RWPE1 (cell line): ENCODE measurements at places on chromosomes 6 and 20.

DNA sequence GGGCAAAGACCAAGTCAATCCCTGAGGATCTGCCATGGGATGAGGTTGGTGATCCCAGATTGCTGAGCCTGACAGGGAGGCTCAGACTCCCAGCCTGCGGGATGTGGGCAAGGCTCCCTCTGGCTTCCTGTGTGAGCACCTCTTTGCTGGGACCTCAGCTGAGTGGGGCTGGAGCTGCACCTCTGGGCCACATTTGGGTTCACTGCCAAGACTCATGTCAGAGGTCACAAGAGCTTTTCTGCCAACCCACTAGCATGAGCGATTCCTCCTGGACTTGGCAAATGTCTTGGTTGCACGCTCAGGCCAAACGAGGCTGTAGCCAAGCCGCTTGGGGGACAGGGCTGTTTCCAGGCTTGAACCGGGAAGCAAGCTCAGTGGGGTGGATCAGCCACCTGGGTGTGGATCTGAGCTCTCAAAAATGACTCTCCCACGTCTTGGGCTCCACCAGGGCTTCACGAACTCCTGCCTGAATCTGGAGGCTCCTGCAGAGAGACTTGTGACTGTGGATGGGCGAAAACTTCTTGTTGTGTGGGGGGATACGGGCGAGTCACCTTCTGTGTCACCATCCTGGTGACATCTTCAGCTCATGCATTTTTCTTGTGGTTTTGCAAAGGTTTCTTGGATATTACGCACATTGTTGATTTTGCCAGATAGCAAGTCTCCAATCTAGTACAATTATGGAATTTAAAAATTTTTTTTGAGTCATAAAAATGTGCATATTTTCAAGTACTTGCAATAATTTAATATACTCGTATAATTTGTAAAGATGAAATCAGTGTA, 359.5 kb downstream of the CDH4 start:
- no peak for DNase-seq

DNA sequence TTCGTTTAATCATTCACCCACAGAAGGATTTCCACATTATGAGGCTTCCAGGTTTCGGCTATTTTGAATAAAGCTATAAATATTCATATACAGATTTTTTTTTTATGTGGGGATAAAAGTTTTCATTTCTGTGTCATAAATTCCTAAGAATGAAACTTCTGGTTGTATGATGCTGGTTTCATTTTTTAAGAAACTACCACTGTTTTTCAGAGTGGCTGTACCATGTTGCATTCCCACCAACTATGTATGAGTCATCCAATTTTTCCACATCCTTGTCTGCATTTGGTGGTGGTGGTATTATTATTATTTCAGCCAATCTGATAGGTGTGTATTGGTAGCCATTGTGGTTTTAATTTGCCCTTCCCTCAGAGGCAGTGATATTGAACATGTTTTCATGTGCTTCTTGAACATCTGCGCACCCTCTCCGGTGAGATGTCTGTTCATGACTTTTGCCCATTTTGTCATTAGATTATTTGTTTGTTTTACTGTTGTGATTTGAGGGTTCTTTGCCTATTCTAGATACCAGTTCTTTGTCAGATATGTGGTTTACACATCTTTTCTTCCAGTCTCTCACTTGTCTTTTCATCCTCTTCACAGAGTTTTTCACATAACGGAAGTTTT, 75.5 kb downstream of the DOK5 start:
- DNase-seq: no peak

DNA sequence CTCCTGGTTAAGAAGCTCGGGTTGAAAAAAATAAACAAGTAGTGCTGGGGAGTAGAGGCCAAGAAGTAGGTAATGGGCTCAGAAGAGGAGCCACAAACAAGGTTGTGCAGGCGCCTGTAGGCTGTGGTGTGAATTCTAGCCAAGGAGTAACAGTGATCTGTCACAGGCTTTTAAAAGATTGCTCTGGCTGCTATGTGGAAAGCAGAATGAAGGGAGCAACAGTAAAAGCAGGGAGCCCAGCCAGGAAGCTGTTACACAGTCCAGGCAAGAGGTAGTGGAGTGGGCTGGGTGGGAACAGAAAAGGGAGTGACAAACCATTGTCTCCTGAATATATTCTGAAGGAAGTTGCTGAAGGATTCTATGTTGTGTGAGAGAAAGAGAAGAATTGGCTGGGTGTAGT, 2.0 kb downstream of the HFE start:
- no peak for DNase-seq

DNA sequence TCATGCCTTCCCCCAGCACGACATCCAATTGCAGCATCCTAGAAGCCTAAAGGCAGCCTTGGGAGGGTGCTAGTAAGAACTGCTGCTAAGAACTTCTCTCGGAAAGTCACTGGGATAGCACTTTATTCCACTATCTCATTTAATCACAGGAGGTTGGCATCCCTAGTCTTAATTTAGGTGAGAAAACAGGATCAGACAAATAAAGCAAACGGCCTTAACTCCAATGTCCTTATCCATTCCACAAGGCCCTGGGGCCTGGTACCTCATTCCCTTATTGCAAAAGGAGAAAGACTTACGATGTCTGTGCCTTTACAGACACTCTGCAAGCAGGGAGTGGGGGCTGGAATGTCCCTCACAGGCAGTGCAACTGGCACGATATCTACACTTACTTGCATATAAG, 60.7 kb downstream of the BFSP1 start:
- DNase-seq: no peak

GRCh38 chr6:143811501-143812157, 31.5 kb upstream of the LTV1 start:
- DNase-seq: no peak

- peak; percentile 79 for DNase-seq
These were observed 12.6 kb upstream of the BNIP5 start for GRCh38 chr6:36349240-36349639.

- DNase-seq: no peak
These were observed 4.1 kb upstream of the SIRPG start for GRCh38 chr20:1661542-1662299.

GRCh38 chr6:101640131-101640530, 246.6 kb downstream of the GRIK2 start:
- no peak for DNase-seq

DNA sequence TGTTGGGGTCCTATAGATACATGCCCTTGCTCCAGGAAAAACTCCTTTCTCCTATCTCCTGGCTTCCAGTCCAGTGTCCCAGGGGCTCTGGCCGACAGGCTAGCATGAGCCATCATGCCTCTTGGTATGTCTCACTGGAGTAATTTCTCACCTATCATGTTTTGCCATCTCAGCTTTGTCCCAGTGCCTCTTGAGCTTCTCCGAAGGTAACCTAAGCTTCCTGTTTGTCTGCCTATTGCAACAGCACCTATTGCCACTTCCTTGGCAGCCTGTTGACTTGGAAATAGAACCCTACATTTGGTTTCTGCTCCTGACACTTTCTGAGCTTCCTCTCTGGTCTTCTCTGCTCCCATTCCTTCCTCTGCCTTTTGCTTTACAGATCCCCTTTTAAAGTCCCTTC, 197.7 kb downstream of the KCNQ5 start:
- DNase-seq: peak; percentile 30

DNA sequence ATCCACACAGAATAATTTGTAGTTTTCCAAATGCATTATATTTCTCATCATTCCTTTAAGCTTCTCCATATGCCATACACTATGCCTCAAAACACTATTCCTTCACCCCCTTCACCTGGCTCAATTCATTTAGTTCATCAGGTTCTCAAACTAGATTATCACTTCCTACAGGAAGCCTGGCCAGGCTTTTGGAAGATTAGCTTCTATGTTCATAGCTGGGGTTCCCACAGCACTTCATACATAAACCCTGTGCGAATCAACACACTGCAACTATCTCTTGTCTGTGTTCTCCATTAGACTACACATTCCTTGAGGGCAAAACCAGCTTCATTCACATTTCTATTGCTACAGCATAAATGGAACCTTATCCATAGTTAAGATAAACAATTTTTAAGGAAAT, 40.5 kb upstream of the PLN start:
- no peak for DNase-seq

GRCh38 chr6:658244-658643, 1.3 kb upstream of the HUS1B start:
- DNase-seq: no peak

GRCh38 chr6:131366223-131366622, 206.8 kb upstream of the ARG1 start:
- no peak for DNase-seq

DNA sequence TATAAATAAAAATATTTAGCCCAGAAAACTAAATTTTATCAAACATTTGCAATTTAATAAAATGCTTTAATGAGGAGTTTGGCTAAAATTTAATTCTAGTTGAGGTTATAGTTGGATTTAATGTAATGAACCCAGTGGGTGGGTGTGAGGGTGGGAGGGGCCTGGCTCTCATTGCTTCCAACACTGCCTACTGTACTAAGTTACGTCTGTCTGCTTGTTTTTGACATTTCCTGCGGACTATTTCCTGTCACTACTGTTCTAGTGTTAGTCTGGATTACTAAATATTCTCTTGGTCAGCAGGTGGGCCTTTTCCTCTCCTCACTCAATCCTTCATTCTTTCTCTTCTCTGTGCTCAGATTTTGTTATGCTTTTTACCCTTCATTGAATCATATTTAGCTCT, 82.5 kb upstream of the MAP3K7 start:
- no peak for DNase-seq

- DNase-seq: no peak
These were observed 507 bp upstream of the RIPPLY2 start for GRCh38 chr6:83852528-83853177.

DNA sequence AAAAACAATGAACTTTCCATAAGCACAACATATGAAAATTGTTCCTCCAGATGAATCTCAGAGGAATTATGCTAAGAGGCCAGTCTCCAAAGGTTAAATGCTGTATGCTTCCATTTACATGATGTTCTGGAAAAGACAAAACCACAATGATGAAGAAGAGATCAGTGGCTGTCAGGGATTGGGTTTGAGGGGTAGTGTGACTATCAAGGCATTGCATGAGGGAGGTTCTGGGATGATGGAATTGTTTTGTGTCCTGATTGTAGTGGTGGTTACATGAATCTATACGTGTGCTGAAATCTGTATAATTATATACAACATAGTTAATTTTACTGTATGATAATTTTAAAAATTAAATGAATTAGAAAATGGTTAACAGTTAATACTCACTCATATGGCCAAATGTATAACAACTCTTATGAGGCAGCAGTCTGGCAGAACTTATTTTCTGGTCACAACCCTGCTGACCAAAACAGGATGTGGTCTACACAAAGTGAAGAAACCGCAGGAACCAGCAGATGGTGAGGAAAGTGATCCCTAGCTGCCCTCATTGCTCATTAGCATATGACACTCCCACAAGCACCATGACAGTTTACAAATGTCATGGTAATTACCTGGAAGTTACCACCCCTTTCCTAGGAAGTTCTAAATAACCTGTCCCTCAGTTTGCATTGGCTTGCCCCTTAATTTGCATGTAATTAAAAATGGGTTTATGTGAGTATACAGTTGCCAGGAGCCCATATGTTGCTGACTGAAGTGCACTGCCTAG, 31.9 kb downstream of the NSFL1C start:
- DNase-seq: peak; percentile 38

DNA sequence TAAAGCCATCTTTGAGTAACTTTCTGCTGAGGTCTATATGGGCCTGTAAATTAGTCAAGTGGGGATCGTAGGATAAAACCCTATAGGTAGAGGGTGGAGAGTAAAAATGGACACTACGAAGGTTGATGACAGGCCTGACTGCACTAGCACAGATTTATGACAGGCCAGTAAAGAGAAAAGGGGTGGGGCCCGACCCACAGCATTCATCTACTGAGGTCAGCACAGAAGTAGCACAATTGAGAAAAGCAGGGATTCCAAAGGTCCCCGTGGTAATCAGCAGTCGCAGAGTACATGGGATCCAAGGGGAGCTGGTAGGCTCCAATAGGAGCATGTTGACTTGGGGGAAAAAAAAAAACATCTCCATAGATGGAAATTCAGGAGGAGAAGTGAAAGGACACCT, 660.4 kb downstream of the TFAP2A start:
- no peak for DNase-seq

GRCh38 chr6:14889611-14890593, 356.0 kb upstream of the JARID2 start:
- no peak for DNase-seq

DNA sequence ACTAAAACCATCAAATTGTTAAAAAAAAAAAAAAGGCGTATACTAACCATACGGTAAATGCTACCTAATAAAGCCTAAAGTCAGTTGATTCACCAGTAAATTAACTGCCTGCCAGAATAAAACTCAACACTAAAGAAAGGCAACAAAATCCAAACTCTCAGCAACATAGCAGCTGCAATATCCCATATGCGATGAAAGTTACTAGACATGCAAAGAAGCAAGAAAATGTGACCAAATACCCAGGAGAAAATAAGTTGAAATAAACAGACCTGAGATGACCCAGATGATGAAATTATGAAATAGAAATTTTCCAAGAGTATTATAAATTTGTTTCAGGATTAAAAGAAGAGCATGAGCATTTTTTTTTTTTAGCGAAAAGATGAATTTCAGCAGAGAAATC, 103.6 kb upstream of the EDN1 start:
- DNase-seq: no peak

- DNase-seq: no peak
These were observed 10.9 kb downstream of the NINL start for GRCh38 chr20:25574411-25574810.

DNA sequence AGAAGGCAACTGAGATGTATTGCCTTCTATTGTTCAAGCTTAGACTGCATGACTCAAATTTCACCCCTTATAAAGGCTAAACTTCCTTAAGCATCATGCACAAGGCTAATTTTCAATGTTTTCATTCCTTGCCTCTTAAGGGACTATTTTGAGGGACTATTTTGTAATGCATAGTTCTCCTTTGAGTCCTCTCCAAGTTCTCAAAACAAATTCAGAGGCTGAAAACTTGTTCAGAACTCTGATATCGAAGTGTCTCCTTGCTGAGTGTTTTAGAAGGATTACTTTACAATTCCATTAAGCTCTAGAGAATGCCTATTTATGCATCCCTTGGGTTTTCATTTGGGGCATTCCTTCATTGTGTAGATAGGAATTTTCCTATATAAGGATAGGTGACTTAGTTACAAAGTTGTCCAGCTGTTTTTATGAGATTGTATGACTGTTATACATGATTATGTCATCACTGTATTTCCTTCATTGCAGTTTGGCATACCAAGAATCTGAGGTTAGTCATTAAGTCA, 41.7 kb downstream of the COL19A1 start:
- DNase-seq: no peak

DNA sequence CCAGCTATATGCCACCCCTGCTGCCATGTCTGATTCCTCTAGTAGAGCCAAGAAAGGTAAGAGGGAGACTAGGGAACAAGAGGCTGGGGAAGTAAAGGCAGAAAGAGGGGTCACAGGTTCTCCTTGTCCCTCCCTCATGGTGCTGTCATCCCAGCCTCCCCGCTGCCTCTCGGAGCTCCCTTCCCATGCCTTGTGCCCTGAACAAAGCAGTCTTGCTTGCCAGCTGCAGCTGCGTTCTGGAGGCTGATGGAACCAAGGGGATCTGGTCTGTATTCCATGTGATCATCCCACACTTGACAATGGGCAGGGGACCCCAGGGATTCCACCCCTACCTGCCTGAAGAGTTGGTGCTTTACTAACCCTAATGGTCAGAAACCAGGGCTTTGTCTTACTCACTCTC, 61.4 kb downstream of the DAAM2 start:
- no peak for DNase-seq
